Spleen (tissue), 13 donors: ENCODE measurements at places on chromosomes 2 and 18. TPM values are rescaled to one million over a fixed set of nuclear protein-coding genes. Genes with fewer than 3 reads are reported as not detected.

- no peak overlapping the region for H3K27ac ChIP-seq
- no peak for DNase-seq
- H3K4me3 ChIP-seq, result no peak overlapping the region
- H3K4me1 ChIP-seq, result no peaks in the 10 kb centered on the region
These were observed 459.5 kb downstream of the DLGAP1 start for GRCh38 chr18:3995476-3996102.

GRCh38 chr18:13376841-13377351 is 158.3 kb downstream of the LDLRAD4 start:
- H3K4me3 ChIP-seq, result no peak overlapping the region
- peaks cover 75% of the 10 kb centered on the region for H3K4me1 ChIP-seq
- no peaks in the 10 kb centered on the region for H3K27me3 ChIP-seq
- H3K36me3 ChIP-seq, result no peaks in the 10 kb centered on the region
- DNase-seq, result no peak

DNA sequence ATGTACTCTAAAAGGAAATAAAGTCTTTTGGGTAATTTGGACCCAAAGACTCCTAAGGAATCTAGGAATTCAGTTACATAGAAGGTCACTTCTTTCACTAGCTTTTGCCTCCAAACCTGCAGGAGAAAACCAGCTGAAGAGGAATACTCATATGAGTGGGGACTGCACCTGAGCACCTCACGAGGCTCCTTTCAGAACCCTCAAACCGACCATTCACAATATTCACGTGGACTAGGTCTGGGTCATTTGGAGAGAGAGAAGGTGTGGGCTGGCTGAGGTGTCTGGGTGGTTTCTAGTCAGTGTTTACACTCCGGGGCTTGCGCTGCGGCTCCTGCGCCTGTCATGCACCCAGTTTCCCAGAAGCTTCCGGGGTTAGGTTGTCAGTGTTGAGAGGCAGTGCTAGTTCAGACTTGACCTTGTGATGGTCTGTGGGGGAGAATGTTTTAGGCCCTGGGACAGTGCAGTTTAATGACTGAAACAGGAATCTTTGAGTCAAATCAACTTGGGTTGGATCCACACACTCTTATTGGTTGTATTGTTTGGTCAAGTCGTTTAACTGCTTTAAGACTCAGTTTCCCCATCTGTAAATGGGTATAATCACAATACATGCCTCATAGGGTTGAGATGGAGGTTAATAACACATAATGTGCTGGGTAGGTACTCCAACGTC is 78.4 kb downstream of the LIMS1 start:
- H3K4me1 ChIP-seq, result peaks cover 100% of the 10 kb centered on the region
- peak; percentile 83 for DNase-seq
- no peaks in the 10 kb centered on the region for H3K27me3 ChIP-seq
- H3K4me3 ChIP-seq, result no peak overlapping the region

LRP1B gene
- total RNA-seq, result 0.22 TPM

- H3K4me1 ChIP-seq, result no peaks in the 10 kb centered on the region
- no peak overlapping the region for H3K27ac ChIP-seq
- H3K36me3 ChIP-seq, result no peaks in the 10 kb centered on the region
- no peak for DNase-seq
These were observed 2112.6 kb upstream of the PIK3C3 start for GRCh38 chr18:39842366-39842914.

DNA sequence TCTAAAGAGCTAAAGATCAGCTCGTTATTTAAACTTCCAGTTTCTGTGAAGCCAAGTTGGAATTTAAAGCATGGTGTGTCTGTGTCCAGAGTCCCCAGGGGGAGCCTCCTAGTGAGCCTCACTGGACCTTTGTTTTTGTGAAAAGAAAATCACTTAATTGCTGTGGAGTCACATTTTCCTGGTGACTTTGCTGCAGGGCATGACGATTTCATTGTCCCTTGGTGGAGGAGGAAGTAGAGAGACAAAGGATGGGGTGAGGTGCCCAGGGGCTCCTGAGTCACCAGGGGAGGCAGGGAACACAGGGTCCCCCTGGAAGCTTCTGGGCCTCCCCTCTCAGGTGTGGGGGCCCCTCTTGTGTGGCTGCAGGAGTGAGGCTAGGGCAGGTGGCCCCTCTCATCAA is 19.7 kb downstream of the ATP6V1C2 start:
- no peak for DNase-seq
- H3K36me3 ChIP-seq, result no peaks in the 10 kb centered on the region
- H3K27ac ChIP-seq, result no peak overlapping the region
- no peaks in the 10 kb centered on the region for H3K27me3 ChIP-seq

CIAO1 gene
- total RNA-seq, result 76.7 TPM

- no peak overlapping the region for H3K4me3 ChIP-seq
- no peaks in the 10 kb centered on the region for H3K27me3 ChIP-seq
- H3K27ac ChIP-seq, result no peak overlapping the region
- DNase-seq, result no peak
- no peaks in the 10 kb centered on the region for H3K36me3 ChIP-seq
These were observed 61.8 kb downstream of the COMMD1 start for GRCh38 chr2:61967262-61967661.

CRYGD gene
- total RNA-seq, result not detected

DNA sequence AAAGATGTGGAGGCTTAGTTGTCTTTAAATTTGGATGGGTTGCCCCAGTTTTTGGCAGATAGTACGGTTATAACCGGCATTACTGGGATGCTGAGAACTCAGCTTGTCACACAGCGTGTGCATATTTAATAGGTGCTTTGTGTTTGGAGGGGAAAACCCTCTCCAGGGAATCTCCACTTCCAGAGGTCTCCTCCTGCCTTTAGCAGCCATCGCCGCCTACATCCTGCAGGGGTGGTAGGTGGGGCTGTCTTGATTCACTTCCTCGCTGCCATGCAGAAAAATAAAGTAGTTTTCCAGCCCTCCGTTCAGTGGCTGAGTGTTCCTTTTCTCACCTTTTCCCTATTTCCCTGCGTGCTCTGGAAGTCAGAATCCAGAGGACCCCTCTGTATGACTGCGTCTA is 76.4 kb downstream of the ITGB1BP1 start:
- H3K4me1 ChIP-seq, result no peaks in the 10 kb centered on the region
- no peak for DNase-seq
- H3K4me3 ChIP-seq, result no peak overlapping the region
- H3K27ac ChIP-seq, result no peak overlapping the region

GRCh38 chr2:118627156-118627555 is 220.3 kb downstream of the EN1 start:
- H3K27ac ChIP-seq, result no peak overlapping the region
- no peak overlapping the region for H3K4me3 ChIP-seq
- H3K36me3 ChIP-seq, result no peaks in the 10 kb centered on the region
- no peaks in the 10 kb centered on the region for H3K27me3 ChIP-seq

- no peaks in the 10 kb centered on the region for H3K27me3 ChIP-seq
- H3K36me3 ChIP-seq, result no peaks in the 10 kb centered on the region
- H3K27ac ChIP-seq, result no peak overlapping the region
- H3K4me1 ChIP-seq, result no peaks in the 10 kb centered on the region
- H3K4me3 ChIP-seq, result no peak overlapping the region
These were observed 102.8 kb downstream of the ZNF385B start for GRCh38 chr2:179758636-179759035.

DNA sequence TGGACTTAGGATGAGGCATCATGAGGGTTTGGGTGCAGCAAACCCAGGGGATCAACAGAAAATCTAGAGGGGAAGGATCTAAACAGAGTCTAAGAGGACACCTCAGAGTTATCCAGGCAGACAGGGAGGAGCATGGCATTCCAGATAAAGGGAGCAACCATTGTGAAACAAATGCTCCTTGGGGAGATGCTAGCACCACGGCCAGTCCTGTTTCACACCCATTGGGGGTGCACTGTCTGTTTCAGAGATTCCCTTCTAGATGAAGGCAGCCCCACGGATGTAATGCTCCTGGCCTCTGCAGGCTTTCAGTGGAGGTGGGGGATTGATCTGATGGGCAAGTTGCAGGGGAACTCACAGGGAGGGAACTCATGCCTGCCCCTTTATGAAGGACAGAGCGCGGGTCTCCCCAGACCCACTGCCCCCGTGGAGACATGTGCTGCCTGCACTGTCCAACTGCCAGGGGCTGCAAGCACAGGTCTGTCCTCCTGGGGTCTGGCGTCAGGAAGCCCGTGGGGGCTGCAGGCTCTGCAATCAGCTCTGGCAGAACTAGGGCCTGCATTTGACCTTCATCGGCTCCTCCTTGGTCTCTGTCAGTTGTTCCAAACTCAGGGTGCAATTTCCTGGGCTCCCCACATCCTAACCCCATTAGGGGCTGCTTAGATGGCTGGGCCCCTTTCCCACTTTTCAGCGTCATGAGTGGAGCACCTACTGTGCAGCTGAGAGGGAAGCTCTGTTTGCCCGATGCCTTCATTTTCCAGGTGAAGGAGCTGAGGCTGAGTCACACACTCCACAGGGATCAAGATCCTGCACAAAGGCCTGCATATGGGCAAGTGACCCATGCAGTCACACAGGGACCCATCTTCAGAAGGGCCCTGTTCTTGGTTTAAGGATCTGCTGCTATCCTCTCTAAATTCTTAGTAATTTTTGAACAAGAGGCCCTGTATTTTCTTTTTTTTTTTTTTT is 163.4 kb downstream of the ARL4C start:
- no peak overlapping the region for H3K27ac ChIP-seq
- peaks cover 4% of the 10 kb centered on the region for H3K4me1 ChIP-seq
- no peak for DNase-seq
- no peak overlapping the region for H3K4me3 ChIP-seq
- H3K27me3 ChIP-seq, result no peaks in the 10 kb centered on the region
- H3K36me3 ChIP-seq, result no peaks in the 10 kb centered on the region

GRCh38 chr18:69580107-69580506 is 179.4 kb downstream of the DOK6 start:
- H3K36me3 ChIP-seq, result no peaks in the 10 kb centered on the region
- H3K27me3 ChIP-seq, result no peaks in the 10 kb centered on the region

DNA sequence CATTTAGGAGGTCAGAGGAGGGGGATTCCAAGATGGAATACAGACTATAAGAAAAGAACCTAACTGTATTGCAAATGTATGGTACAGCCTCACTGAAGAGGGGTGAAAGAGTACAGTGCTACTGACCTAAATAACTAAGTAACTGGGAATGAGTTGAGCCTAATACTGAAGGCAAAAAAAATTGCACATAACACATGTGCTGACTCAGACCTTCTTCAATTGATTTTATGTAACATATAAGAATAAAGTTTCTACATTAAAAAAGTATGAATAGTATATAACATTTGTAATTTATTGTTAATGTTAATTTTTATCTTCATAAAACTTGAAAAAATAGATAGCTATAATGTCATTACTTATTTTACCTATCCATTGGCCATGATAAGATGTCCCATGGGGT is 41.7 kb downstream of the MALT1 start:
- no peak for DNase-seq
- no peak overlapping the region for H3K27ac ChIP-seq
- no peak overlapping the region for H3K4me3 ChIP-seq
- peaks cover 40% of the 10 kb centered on the region for H3K36me3 ChIP-seq
- H3K4me1 ChIP-seq, result peaks cover 28% of the 10 kb centered on the region

DNA sequence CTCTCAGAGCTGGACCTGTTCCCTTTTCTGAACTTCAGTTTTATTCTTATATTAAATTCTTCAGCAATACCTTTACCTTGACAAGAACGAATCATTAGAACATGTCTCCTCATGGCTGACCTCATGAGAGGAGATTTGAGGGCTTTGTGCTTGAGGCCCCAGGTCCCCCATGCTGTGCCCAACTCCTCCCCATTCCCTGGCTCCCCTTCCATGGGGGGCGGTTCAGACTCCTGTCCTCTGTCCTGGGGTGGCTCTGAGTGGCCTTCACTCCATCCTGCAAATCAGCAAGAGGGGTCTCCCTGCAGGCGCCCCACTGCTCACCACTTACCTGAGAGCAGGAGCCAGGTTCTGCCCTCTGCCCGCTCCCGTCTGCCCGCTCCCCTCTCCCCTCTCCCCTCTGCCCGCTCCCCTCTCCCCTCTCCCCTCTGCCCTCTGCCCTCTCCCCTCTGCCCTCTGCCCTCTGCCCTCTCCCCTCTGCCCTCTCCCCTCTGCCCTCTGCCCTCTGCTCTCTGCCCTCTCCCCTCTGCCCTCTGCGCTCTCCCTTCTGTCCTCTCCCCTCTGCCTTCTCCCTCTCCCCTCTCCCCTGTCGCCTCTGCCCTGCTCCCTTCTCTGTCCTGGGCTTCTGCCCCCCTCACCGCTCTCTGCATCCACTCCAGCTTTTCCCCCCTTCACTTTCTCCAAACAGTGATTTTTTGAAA is 98.7 kb upstream of the ALKAL2 start:
- H3K27me3 ChIP-seq, result no peaks in the 10 kb centered on the region
- H3K4me3 ChIP-seq, result no peak overlapping the region
- H3K27ac ChIP-seq, result no peak overlapping the region
- H3K36me3 ChIP-seq, result no peaks in the 10 kb centered on the region
- no peaks in the 10 kb centered on the region for H3K4me1 ChIP-seq
- no peak for DNase-seq

GRCh38 chr18:59015531-59016152 is 124.0 kb upstream of the SEC11C start:
- no peak for DNase-seq
- no peaks in the 10 kb centered on the region for H3K27me3 ChIP-seq
- H3K4me1 ChIP-seq, result no peaks in the 10 kb centered on the region

- H3K27me3 ChIP-seq, result no peaks in the 10 kb centered on the region
- no peak for DNase-seq
- H3K27ac ChIP-seq, result no peak overlapping the region
- H3K4me3 ChIP-seq, result no peak overlapping the region
- no peaks in the 10 kb centered on the region for H3K36me3 ChIP-seq
These were observed 199.7 kb upstream of the PID1 start for GRCh38 chr2:229470781-229471180.

DNA sequence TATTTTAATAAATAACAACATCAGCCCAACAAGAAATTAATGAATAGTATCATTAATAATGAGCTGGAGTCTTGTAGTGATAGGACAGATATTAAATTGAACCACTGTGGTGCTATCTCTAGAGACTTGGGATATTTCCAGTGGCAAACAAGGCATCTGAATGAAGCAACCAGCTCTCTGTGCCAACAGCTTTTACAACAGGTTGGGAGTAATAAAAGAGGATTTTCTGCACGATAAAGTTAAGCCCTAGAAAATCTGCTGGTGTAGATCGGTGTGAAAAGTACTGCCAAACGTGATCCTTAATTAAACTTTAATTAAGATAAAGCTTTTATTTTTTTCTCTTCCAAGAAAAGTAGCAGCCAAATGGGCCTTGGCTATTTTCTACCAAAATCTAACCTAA is 385.5 kb downstream of the NR4A2 start:
- no peaks in the 10 kb centered on the region for H3K4me1 ChIP-seq
- H3K4me3 ChIP-seq, result no peak overlapping the region
- no peaks in the 10 kb centered on the region for H3K27me3 ChIP-seq

DNA sequence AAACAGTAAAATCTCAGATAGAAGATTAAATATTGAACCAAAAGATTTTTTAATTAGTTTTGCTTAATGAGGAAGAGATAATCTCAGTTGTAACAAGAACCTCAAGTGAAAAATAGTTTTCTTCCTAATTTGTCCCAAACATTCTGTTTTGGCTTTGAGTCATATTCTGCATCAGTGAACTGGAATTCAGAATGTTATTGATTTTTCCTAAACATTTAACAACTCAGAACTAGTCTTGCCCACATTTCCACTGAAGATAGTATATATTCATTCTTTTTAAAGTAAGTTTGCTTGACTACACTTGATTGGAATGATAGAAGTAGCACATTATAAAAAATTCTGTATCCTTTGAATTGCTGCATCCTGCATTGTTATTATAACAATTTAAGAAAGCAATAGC is 85.7 kb upstream of the UGP2 start:
- H3K4me1 ChIP-seq, result no peaks in the 10 kb centered on the region
- H3K4me3 ChIP-seq, result no peak overlapping the region
- no peaks in the 10 kb centered on the region for H3K36me3 ChIP-seq
- no peak for DNase-seq

HADHA gene
- total RNA-seq, result 115 TPM
